ENCODE measurements at places on chromosomes 16 and 17.

DNA sequence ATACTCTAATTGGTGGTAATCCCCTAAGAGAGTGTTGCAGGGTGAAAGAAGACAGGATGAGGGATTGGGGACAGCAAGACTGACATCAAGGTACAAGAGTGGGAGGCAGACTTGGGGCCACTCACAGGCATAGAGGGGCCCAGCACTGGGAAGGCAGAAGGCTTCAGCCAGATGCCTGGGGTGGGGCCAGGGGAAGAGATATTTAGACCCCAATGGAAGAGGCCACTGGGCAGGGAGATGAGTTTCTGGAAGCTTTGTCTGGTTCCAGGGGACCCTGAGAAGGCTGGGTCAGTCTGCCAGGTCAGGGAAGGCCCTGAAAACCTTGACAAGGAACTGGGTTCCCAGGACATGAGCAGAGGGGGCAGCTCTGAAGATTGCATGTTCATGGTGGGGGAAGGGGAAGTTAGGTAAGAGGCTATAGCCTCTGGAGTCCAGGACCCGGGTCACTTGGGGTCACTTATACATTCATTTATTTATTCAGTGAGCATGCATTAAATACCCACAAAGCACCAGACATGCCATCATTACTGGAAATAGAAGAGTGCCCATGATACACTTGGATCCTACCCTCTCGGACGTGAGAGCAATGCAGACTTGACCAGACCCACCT is 92.9 kb downstream of the TMEM132E start:
- no peak for DNase-seq

DNA sequence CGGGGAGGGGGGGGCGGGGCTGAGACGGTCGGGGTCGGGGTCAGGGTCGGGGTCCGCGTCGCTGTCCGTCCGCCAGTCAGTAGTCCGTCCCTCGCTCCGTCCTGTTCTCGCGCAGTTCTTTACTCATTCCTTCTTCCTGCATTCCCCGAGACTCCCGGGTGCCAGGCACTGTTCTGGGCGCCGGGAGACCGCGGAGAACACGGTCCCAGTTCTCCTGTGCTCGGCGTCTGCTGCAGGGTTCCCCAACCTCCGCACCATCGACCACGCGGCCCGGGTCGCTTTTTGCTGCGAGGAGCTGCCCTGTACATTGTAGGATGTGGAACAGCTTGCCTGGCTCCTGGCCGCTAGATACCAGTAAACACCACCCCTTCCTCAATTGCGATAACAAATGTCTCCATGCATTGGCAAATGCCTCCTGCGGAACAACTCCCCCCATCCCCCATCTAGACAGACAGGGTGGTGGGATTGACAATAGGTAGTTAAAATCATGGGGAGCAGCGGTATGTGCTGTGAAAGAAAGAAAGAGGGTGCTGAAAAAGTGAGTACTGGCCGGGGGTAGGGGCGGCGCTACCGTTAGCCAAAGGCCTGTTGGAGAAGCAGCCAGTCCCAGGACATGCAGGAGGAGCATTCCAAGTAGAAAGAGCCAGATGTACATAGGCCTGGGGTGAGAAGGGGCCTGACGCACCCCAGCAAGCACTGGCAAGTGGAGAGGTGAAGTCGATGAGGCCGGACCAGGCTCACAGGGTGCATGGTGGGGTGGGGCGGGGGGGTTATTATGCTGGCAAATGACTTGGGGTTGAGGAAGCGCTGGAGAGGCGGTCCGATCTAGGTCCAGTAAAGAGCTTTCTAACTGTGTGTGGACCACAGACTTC is 631 bp downstream of the TRAF7 start:
- DNase-seq = no peak

- DNase-seq = no peak
Measured at GRCh38 chr17:38434178-38434665, 6.0 kb downstream of the ARHGAP23 start.

- no peak for DNase-seq
Measured at GRCh38 chr16:85829171-85829719, 29.8 kb downstream of the COX4I1 start.

DNA sequence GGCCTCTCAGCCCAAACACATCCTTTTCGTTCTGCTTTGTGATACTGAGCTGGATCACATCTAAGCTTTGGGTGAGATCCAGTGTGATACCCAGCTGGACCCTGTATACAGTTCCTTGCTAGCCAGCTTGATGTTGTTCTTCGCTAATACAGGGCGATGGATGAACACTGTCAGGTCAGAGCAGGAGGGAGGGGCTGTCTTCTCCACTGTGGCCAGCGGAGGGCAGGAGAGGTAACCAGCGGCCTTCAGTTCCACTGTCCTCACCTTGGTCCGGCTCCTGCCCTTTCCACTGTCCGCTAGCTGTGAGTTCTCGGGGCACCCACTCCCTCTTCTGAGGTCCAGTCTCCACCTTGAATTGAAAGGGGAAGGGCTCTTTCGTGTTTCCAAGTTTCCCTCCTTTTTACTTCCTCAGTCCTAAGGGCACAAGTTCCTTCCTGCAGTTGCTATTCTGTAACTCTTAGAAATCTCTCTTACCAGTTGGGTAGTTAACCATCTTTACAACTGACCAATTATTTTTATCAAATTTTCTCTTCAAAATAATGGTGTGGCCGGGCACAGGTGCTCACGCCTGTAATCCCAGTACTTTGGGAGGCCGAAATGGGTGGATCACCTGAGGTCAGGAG is 3.0 kb upstream of the ZNF213 start:
- no peak for DNase-seq

GRCh38 chr17:81267390-81268067 is 27.6 kb downstream of the SLC38A10 start:
- no peak for DNase-seq

DNA sequence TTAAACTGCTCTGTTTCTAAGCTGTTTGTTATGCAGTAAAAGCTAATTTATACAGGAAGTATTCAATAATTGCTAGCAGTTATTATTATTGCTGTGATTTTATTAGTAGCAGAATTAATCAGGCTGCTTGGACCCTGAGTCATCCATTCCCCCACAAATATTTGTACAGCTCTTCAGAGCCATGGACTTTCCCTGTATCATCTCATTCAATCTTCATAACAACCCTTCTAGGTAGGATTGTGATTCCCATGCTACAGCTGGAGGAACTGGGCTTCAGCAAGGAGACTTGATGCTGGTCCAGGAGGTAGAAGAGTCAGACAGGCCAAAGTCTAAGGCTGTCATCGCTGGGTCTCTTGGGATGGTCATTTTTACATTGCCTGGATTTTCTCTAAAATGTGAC is 208.3 kb downstream of the C16orf95 start:
- no peak for DNase-seq

DNA sequence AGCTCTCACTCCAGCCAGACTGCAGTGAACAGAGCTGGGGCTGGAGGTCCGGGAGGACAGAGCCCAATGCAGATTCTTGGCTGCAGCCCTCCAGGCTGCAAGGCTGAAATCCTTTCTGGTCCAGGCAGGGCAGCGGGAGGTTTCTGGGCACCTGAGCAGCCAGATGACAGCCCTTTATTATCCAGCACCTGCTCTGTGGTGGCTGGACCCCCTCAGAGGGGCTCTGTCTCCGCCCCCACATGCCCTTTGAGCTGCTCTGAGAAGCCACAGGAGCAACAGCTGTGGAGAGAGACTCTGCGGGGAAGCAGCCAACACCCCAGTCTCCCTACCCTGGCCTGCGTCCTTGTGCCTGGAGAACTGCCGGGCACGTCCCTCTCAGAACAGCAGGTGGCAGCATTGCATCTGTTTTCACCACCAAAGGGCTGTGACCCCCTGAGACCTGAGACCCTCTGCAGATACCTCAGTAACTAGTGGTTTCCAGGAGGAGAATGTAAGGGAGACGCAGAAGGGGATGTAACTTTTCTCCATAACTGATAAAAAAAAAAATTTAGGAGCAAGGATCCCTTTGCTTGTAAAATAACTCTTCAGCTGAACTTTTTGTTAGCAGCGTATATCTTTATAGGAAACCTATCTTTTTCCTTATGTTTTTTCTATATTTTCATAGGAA is 3.7 kb upstream of the CNP start:
- no peak for DNase-seq

- DNase-seq = no peak
Measured at GRCh38 chr17:74390680-74391653, 23.7 kb downstream of the GPR142 start.

- no peak for DNase-seq
Measured at GRCh38 chr17:4900231-4901107, 1.1 kb downstream of the C17orf107 start.

DNA sequence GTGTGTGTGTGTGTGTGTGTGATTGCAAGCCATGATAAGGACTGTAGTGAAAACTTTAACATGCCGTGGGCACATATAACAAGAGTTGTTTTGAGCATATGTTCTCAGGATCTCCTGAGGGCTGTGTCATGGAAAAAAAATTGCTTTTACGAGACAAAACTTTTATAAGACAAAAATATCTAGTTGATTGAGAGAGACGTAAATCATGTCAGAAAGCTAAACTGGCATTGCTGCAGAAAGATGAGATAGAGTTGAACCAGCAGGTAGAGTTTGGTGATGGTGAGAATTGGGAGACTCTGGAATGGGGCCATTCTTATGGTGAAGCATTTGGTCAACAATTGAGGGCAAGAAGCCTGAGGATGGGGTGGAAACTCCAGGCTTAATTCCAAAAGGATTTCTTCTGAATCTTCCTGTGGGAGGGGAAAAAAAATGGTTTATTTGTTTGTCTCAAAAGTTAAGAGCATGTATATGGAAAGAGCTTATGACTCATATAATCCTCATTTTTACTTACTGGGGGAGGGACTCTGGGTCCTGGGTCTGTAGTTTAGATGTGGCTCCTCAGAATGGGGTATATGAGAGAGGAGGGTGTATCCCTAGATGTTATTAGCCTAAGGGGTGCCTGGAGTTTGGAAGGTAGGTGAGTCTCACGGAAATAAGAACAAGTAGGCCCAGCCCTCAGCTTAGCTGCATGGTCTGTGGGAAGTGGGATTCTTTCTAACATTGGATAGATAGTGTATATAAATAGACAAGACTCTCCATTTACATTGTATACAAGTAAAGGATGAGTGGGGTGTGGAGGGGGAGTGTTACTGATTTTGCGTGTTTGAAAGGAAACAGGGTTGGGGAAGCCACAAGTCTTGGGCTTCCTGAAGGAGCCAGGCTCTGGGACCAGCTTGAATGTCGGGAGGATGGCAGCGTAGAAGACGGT is 7.1 kb downstream of the MINK1 start:
- DNase-seq = no peak

GRCh38 chr17:80503921-80504320 is 27.5 kb upstream of the NPTX1 start:
- no peak for DNase-seq

- DNase-seq = no peak
Measured at GRCh38 chr17:34485999-34486398, 93.4 kb upstream of the TMEM132E start.

DNA sequence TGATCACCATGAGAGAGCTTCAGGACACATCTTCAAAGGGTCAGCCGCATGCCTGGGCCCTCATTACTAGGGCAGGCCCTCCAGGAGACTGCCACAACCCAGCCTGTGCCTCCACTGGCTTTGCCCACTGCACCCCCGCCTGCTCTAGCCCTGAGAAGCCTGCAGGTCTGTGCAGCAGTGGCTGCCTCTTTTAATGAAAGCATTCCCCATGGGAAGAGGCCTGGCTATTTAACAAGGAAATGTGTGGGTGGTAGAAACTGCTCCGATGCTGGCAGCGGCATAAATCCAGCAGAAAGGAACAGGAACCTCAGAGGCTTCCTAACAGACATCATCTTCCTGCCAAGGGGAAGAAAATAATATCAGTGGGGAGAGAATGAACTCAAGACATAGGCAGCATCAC is 375 bp upstream of the KRT32 start:
- DNase-seq = no peak

DNA sequence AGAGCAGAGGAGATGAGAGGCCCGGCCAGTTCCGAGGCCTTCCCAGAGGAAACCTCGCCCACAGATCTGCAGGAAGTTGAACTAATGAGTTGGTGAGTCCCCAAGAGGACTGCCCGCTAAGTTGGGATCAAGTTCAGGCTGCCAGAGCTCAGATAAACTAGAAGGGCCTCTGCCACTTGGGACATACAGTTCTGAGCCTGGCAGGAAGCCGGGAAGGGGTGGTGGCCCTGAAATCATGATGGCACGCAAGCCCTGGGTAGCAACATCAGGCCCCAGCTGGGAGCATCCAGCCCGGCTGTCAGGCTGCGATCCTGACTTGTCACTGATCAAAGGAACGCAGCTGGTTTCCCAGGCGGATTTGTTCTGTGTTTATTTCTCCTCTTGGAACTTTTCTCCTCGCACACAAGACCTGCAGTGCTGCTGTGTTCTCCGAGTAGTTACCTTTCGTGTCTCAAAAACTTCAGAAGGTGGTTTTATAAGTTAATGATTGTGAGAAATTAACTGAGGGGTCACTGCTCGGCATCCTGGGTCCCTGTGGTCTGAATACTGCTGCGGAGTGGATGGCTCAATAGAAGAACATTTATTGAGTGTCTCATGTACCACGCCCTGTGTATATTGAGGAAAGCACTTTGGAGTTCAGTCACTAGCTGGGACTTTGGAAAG is 8.0 kb upstream of the WFDC1 start:
- no peak for DNase-seq

GRCh38 chr16:82181461-82182185 is 11.6 kb upstream of the MPHOSPH6 start:
- no peak for DNase-seq

DNA sequence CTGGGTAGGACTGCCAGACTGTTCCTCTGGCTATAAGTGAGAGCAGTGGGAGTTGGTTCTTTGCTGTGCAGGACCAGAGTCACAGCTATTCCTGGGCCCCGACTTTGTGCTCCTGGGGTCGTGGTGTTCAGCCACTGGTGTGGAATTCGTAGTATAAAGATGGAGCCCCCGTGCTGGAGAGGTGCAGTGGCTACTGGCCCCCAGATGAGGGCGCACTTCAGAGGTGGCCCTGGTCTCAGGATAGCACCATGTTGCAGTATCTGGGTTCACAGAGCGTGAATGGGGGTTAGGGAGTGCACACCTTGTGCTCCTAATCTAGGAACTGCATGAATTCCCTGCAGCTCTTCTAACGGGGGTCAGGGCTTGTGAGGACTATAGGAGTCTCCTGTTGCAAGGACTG is 21.1 kb downstream of the TANC2 start:
- DNase-seq = no peak

DNA sequence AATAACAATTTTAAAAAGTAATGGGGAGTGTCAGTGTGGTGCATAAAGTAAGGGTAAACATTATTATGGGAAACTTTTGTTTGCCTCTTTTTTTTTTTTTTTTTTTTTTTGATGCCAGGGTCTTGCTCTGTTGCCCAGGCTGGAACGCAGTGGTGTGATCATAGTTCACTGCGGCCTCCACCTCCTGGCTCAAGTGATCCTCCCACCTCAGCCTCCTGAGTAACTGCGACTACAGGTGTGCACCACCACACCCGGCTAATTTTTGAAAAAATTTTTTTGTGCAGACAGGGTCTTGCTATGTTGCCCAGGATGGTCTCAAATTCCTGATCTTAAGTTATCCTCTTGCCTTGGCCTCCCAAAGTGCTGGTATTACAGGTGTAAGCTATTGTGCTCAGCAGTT is 10.7 kb downstream of the TAOK1 start:
- DNase-seq = no peak
